ENCODE measurements at places on chromosomes 16 and 17. TPM values are rescaled to one million over a fixed set of nuclear protein-coding genes. Genes with fewer than 3 reads are reported as not detected.

DNA sequence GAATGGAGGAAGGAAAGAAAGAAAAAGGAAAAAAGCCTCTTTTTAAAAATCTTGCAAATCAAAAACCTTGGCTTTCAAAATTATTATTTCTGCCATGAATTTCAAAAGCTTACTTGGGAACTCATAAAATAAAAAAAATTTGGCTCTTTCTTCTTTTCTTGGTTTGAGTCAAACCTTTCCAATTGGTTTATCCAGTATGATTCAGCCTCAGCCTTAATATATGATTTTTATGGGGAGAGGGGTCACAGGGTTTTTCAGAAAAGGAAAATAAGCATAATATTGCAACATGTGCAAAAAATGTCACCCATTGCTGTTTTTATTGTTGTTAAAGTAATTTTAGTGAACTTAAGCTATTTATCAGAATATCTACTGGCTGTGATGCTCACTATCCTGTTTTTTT lies 31.2 kb upstream of the HAPSTR1 start:
- DNase-seq = no peak
- no peak overlapping the region for H3K4me3 ChIP-seq
- no peaks in the 10 kb centered on the region for H3K27me3 ChIP-seq

Gene SMTNL2
- total RNA-seq = not detected

Gene TMEM238L
- not detected for total RNA-seq

- H3K27me3 ChIP-seq = peaks cover 95% of the 10 kb centered on the region
- H3K27ac ChIP-seq = no peak within 1 kb of the TSS
- peaks cover 31% of the 10 kb centered on the region for H3K4me1 ChIP-seq
- no peak within 1 kb of the TSS for H3K4me3 ChIP-seq
- no peaks in the 10 kb centered on the region for H3K36me3 ChIP-seq
- DNase-seq = no peak
Measured at GRCh38 chr17:48728232-48729231, at the start of gene HOXB13. Gene HOXB13, minus strand, starts transcription at chr17:48728750. Its CDS starts 157 bp downstream, at chr17:48728593.

GRCh38 chr17:20924306-20924705 lies 118.5 kb downstream of the USP22 start:
- H3K4me3 ChIP-seq = no peak overlapping the region
- H3K27ac ChIP-seq = no peak overlapping the region
- peaks cover 1% of the 10 kb centered on the region for H3K4me1 ChIP-seq
- H3K27me3 ChIP-seq = peaks cover 28% of the 10 kb centered on the region

- DNase-seq = no peak
- no peak overlapping the region for H3K27ac ChIP-seq
- H3K36me3 ChIP-seq = no peaks in the 10 kb centered on the region
- H3K4me1 ChIP-seq = no peaks in the 10 kb centered on the region
- H3K4me3 ChIP-seq = no peak overlapping the region
Measured at GRCh38 chr16:22674832-22675191, 139.2 kb upstream of the HS3ST2 start.

Gene ACSM5
- total RNA-seq = not detected

Gene CD300E
- total RNA-seq = not detected

DNA sequence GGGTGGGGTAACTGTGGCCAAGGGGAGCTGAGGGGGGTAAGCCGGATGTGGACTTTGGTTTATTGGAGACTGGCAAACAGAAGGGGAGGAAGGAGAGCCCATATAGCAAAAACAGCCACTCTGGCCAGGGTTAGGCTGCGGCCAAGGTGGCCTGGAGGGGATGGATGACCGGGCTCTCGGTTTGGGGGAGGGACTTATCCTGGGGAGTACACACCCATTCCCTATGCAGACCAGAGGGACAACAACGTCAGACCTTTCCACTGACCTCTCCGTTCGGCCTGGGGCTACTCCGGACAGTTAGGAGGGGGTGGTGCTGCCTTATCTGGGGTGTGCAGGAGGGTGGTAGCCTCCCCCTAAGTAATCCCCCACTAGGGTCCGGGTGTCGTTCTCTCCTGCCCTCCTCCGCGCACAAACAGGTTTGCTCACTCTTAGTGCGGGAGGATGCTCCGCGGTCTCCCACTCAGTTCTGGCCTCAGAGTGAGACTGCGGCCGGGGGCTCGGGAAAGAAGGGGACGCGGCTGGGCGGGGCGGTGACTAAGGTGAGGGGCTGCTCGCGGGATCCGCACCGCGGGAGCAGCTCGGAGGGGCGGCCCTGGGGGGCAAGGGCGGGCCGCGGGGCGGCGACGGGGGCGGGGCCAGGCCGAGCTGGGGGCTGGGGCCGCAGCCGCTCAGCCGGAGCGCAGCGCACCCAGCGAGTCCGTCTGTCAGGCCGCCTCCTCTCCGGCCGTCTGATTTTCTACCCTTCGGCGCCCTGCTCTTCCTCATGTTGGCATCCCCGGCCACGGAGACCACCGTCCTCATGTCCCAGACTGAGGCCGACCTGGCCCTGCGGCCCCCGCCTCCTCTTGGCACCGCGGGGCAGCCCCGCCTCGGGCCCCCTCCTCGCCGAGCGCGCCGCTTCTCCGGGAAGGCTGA lies at the start of gene WNK4:
Gene WNK4 (plus strand): TSS at position 675 of the 915 bp plus-strand sequence. CDS start 89 bp downstream, at position 764.
- H3K4me1 ChIP-seq = peaks cover 19% of the 10 kb centered on the region
- no peak for DNase-seq
- H3K27ac ChIP-seq = no peak within 1 kb of the TSS
- H3K4me3 ChIP-seq = no peak within 1 kb of the TSS
- H3K36me3 ChIP-seq = peaks cover 42% of the 10 kb centered on the region

Gene EVI2B
- 109 TPM for total RNA-seq

DNA sequence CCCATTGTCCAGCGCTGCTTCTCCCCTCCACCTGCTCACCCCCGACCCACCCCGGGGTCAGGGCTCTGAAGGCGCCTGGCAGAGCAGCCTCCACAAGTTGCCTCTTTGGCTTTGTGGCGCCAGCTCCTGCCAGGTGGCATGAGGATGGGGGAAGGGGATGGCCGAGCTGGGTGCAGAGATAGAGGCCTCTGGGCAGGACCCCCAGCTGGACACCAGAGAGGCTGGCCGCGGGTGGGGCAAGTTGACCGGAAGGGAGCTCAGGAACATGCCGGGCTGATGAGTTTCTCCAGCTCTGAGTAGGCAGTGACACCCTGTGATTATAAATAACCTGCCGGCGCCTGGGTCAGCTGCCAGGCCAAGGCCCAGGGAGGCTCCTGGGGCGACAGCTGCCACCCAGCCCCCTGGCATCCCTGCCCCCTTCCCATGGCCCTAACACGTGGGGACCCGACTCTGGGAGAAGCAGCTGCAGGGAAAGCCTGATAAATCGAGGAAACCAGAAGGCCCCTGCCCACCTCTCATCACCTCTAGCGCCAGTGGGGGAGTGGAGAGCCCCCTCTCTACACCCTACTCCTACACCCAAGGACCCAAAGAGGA lies 729 bp downstream of the P2RX5 start:
- H3K27ac ChIP-seq = peak overlapping the region; percentile 44
- H3K4me1 ChIP-seq = peaks cover 34% of the 10 kb centered on the region
- peak overlapping the region; percentile 81 for H3K4me3 ChIP-seq
- H3K36me3 ChIP-seq = peaks cover 13% of the 10 kb centered on the region
- DNase-seq = no peak
- H3K27me3 ChIP-seq = no peaks in the 10 kb centered on the region

DNA sequence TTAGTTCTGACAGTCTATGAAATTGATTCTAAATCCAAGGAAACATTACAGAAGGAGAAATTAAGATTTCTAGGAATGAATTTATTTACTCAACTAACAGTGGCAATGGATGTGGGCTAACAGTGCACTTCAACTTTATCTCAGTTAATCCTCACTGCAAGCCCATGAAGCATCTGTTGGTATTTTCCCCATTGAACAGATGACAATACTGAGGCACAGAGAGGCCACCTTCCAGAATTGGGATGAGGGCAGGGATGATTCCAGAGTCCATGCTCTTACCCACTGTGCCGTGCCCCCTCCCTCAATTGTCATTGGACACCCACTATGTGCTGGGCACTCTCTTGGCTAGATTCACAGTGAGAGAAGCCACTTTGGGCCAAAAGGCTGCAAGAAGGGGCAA lies 89.0 kb downstream of the XYLT1 start:
- DNase-seq = no peak
- no peaks in the 10 kb centered on the region for H3K27me3 ChIP-seq
- H3K36me3 ChIP-seq = peaks cover 6% of the 10 kb centered on the region
- no peak overlapping the region for H3K27ac ChIP-seq
- peaks cover 42% of the 10 kb centered on the region for H3K4me1 ChIP-seq

- no peak within 1 kb of the TSS for H3K27ac ChIP-seq
- H3K27me3 ChIP-seq = peaks cover 41% of the 10 kb centered on the region
- no peak within 1 kb of the TSS for H3K4me3 ChIP-seq
- peak; percentile 80 for DNase-seq
- no peaks in the 10 kb centered on the region for H3K36me3 ChIP-seq
Measured at GRCh38 chr17:44308320-44308818, at the start of gene RUNDC3A. Gene RUNDC3A, plus strand, starts transcription at chr17:44308601. Its CDS starts 232 bp downstream, at chr17:44308833.

- no peak overlapping the region for H3K4me3 ChIP-seq
- DNase-seq = no peak
- H3K27me3 ChIP-seq = peaks cover 23% of the 10 kb centered on the region
- H3K36me3 ChIP-seq = no peaks in the 10 kb centered on the region
Measured at GRCh38 chr17:5715478-5715877, 131.2 kb upstream of the NLRP1 start.

Gene TNFSF12
- 79.8 TPM for total RNA-seq

- H3K4me3 ChIP-seq = no peak overlapping the region
- H3K4me1 ChIP-seq = peaks cover 32% of the 10 kb centered on the region
- H3K27ac ChIP-seq = peak overlapping the region; percentile 38
- no peak for DNase-seq
Measured at GRCh38 chr17:58412961-58413586, 4.3 kb downstream of the RNF43 start.

GRCh38 chr16:28011971-28012445 lies 51.5 kb downstream of the GSG1L start:
- DNase-seq = no peak
- no peaks in the 10 kb centered on the region for H3K36me3 ChIP-seq
- no peak overlapping the region for H3K4me3 ChIP-seq
- peaks cover 13% of the 10 kb centered on the region for H3K27me3 ChIP-seq

Gene CMTM2
- 0.43 TPM for total RNA-seq

- H3K4me3 ChIP-seq = no peak overlapping the region
- no peak for DNase-seq
- no peaks in the 10 kb centered on the region for H3K4me1 ChIP-seq
- peaks cover 8% of the 10 kb centered on the region for H3K27me3 ChIP-seq
Measured at GRCh38 chr16:55555436-55555835, 11.0 kb upstream of the CAPNS2 start.

DNA sequence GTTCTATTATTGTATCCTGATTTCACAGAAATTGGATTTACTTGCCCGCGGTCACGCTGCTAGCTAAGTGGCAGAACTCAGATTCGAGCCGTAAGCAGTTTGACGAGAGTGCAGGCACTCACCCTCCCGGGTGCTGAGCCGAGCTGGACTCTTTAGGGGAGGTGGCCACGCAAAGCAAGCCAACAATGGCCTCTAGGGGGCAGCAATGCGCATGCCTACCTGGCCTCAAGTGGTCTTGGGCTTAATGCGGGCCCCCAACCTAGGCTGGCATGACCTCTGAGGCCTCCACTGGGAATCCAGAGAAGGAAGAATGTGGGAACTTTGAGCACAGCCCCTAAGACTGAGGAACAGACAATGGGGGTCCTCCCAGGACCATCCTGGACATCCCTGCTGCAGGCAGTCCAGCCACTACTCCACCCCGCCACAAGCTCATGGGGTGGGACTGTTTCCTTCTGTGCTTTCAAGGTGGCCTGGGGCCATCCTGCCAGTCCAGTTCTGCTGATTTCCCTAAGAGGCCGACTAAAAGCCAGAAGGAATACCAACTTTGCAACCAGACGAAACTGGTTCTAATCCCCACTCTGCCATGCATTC lies 276.5 kb downstream of the XYLT1 start:
- H3K4me1 ChIP-seq = no peaks in the 10 kb centered on the region
- no peak overlapping the region for H3K27ac ChIP-seq
- peak; percentile 59 for DNase-seq
- H3K4me3 ChIP-seq = no peak overlapping the region

Gene TNK1
- 0.86 TPM for total RNA-seq

Gene COX6A2
- total RNA-seq = not detected

- H3K27ac ChIP-seq = no peak overlapping the region
- DNase-seq = no peak
- H3K36me3 ChIP-seq = no peaks in the 10 kb centered on the region
- H3K4me1 ChIP-seq = peaks cover 2% of the 10 kb centered on the region
Measured at GRCh38 chr16:13873835-13874438, 46.0 kb upstream of the ERCC4 start.

Gene CLEC18A
- 1.6 TPM for total RNA-seq

DNA sequence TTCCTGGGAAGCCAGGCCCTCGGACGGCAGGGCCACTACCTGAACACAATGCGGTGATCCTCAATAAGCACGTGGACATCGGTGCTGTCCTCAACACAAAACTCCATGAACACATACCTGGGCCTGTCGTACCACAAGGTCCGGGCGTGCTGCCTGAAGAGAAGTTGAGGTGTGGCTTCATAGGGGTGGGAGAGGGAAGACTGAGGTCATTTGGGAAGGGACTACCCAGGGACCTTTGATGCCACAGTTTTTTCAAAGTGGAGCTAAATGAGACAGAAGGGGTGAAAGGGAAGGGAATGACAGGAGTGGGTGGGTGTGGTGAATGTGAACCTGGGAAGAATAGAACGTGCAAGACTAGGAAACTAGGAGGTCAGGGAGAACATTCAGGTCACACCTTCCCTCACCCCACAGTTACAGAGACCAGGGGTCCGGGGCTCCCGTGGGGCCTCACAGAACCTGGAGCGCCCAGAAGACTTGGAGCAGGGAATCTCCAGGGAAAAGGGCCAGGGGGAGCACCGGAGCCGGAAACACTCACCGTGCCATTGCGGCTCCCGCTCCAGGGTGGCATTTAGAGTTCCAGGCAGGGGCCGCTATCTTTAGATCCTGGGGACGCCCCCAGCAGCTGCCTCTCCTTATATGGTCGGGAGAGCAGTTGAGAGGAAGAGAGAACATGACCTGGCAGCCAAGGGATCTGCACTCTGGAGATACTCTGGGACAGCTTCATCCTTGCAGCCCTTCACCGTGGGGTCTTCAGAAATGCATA lies at the start of gene PTGES3L:
Gene PTGES3L (minus strand): TSS at position 570 of the 763 bp plus-strand sequence. CDS start 27 bp downstream, at position 543.
- H3K4me3 ChIP-seq = peak within 1 kb of the TSS; percentile 98
- H3K36me3 ChIP-seq = peaks cover 16% of the 10 kb centered on the region
- H3K27me3 ChIP-seq = no peaks in the 10 kb centered on the region
- peaks cover 35% of the 10 kb centered on the region for H3K4me1 ChIP-seq
- peak within 1 kb of the TSS; percentile 87 for H3K27ac ChIP-seq

DNA sequence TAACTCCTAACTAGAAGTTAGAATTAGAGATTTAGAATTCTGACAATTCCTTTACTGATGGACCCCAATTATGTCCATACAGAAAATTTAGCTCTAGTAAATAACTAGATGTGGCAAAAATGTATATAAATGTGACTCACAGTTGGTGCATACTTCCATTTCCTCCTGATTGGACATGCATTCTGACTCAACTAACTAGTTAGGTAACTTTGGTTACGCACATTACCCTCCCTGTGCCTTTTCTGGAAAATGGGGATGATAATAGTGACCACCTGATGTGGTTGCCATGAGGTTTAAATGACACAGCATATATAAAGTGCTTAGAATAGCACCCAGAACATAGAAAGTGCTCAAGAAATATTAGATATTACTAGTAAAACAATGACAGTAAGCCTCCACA lies 550.0 kb upstream of the SALL1 start:
- H3K27ac ChIP-seq = no peak overlapping the region
- H3K27me3 ChIP-seq = no peaks in the 10 kb centered on the region
- H3K4me3 ChIP-seq = no peak overlapping the region
- H3K36me3 ChIP-seq = no peaks in the 10 kb centered on the region
- H3K4me1 ChIP-seq = no peaks in the 10 kb centered on the region
